ENCODE measurements at places on chromosomes 4 and X. TPM values are rescaled to one million over a fixed set of nuclear protein-coding genes. Genes with fewer than 3 reads are reported as not detected.

DNA sequence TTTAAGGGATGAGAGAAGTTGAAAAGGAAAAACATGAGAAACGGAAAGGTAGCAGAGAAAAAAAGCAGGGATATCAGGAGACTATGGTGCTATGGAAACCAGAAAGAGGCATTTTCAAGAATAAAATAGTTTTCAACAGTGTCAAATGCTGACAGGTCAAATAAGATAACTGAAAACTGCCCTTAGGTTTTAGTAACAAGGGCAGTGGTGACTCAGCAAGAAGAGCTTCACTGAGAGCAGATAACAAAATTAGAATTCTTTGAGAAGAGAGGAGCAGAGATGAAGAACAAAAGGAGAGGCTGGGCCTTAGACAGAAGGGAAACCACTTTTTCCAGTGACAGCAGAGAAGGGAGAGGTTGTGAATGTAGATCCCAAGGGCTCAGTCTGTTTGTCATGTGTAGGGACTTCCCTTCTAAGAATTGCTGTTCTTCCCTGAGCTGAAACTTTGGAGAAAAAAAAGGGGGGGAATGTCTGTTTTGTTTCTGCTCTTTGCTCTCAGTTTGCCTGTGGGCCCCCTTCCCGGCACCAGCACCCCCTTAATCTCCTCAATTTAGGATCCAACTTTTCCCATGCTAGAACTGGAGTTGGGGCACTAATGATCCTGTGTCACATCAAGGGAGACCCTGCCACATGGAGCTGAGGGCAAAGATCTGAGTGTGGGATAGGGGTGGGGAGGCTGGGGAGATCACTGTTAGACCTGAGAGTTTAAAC, 26.8 kb upstream of the MAGEA10 start:
- no peak overlapping the region for H3K4me3 ChIP-seq
- DNase-seq = no peak
- peaks cover 3% of the 10 kb centered on the region for H3K36me3 ChIP-seq

- no peak for DNase-seq
- no peak overlapping the region for H3K27ac ChIP-seq
- H3K27me3 ChIP-seq = no peaks in the 10 kb centered on the region
- no peak overlapping the region for H3K4me3 ChIP-seq
Observed at GRCh38 chrX:71650333-71650969, 16.9 kb upstream of the LOC101059915 start.

DNA sequence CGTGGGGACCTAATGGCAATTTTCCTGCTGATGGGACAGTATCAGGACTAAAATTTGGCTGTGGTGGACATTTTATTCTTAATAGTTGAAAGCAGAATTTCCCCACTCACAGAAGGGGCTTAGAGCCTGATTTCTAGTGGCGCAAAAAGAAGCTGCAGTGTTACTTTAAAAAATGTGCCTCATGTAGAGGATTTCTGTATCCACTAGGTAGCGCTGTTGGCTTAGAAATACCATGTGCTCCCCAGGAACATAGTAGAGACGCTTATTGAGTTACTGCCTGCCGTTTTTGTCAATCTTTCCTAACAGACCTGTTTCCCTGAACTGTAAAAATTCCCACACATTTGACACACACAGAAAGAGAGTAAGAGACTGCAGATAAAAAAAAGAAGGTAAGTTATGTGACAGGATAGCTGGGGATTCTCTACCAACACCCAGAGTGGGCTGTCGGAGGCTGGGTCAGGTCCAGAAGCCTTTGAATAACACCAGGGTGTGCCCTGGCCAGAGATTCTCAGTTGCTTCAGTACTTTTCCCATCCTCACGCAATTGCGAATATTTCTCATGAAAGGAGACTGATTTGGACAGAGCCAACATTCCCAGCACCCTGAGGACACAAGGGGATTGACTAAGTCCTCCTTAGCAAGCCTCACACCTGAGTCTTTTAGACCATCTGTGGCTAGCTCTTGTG, 88.4 kb downstream of the ZXDA start:
- no peak overlapping the region for H3K4me3 ChIP-seq
- no peak for DNase-seq
- no peaks in the 10 kb centered on the region for H3K36me3 ChIP-seq
- H3K27me3 ChIP-seq = no peaks in the 10 kb centered on the region

GRCh38 chrX:153305972-153306371, 15.6 kb downstream of the PNMA6F start:
- DNase-seq = no peak
- no peak overlapping the region for H3K27ac ChIP-seq
- H3K36me3 ChIP-seq = no peaks in the 10 kb centered on the region
- no peaks in the 10 kb centered on the region for H3K4me1 ChIP-seq
- H3K4me3 ChIP-seq = no peak overlapping the region
- peaks cover 19% of the 10 kb centered on the region for H3K27me3 ChIP-seq

DNA sequence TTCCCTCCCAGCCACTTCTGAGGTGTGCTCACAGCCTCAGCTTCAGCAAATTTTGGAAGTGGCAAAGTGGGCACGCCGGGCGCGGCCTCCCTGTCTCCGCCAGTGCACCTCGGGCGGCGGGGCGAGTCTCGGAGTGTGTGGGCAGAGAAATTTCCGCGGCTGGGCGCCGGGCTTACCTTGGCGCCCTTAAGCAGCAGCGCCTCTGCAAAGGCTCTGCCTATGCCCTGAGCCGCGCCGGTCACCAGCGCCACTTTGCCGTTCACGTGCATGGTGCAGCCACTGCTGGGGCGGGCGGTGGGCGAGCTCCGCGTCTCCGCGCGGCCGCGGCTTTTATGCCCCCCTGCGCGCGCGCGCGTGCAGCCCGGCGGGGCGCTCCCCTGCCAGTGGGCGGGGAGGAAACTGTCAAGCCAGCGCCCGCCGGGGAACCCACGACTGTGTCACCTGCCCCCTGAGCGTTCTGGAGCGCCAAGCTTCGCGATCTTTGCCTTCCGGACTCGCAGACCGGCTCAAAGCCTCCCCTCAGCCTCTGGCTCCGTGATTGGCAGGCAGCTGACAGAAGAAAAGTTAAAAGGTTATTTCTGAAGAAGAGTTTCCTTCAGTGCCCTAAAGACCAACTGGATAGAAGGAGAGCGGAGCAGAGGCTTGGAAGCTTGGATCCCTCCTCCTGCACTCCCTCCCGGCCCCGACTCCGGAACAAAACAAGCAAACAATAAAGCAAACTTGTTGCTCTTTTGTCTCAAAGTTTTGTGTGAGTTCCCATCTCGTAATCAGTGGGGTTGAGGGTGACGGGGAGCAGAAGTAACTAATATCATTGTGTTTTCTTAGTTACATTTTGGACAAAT, at the start of gene HPGD:
Gene HPGD, minus strand, starts transcription at position 306 of the 842 bp plus-strand sequence. Its CDS starts 37 bp downstream, at position 269.
- H3K36me3 ChIP-seq = no peaks in the 10 kb centered on the region
- peak; percentile 26 for DNase-seq
- peak within 1 kb of the TSS; percentile 89 for H3K4me3 ChIP-seq
- peaks cover 9% of the 10 kb centered on the region for H3K4me1 ChIP-seq
- H3K27ac ChIP-seq = no peak within 1 kb of the TSS

DNA sequence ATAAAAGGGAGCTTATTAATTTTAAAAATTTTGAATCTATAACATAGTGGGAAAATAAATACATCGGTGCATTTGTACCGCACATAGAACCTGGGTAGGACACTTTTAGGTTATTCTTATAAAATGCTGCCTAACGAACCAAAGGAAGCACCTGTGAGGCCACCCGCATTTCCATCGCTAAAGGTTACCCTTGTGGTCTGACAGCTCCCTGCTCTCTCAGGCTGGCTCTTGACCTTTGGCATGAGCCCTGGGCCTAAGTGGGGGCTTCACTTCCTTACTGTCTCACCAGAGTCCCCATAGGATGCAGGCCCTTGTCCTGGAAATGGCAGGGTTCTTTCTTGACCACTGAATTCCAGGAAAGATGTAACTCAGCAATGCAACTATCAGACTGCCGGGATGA, 46.0 kb downstream of the HADH start:
- H3K4me3 ChIP-seq = no peak overlapping the region
- no peaks in the 10 kb centered on the region for H3K27me3 ChIP-seq
- H3K27ac ChIP-seq = no peak overlapping the region

- H3K27me3 ChIP-seq = no peaks in the 10 kb centered on the region
- no peak overlapping the region for H3K27ac ChIP-seq
- peaks cover 6% of the 10 kb centered on the region for H3K4me1 ChIP-seq
- no peak overlapping the region for H3K4me3 ChIP-seq
- H3K36me3 ChIP-seq = no peaks in the 10 kb centered on the region
Observed at GRCh38 chrX:13376857-13377549, 57.1 kb upstream of the ATXN3L start.

DNA sequence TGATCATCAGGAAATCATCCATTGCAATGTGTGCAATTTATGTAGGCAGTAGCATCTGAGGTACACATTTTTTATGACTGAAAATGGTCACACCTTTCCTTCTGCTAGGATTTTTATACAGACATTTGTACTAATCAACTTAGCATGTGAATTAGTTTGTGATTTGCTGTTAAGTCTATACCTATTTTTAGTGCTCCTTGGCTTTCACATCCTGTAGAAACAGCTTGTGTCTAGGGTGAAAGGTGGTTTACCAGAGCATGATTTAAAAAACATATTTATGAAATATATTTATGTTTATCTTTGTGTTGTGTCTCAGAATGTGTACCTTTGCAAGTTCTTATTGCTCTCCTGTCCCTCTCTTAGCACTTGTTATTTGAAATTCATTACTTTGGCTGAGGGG, 916.0 kb downstream of the TECRL start:
- no peak overlapping the region for H3K27ac ChIP-seq
- H3K4me1 ChIP-seq = no peaks in the 10 kb centered on the region
- no peak for DNase-seq
- no peak overlapping the region for H3K4me3 ChIP-seq
- H3K36me3 ChIP-seq = no peaks in the 10 kb centered on the region

Gene BANK1
- 0.44 TPM for total RNA-seq

Gene MND1
- 36.1 TPM for total RNA-seq

Gene STAP1
- not detected for total RNA-seq

Gene GC
- total RNA-seq = not detected

Gene FAM53A
- 3.6 TPM for total RNA-seq
